Muscle of leg (tissue), 16 donors: ENCODE measurements at places on chromosomes 3 and 15. TPM values are rescaled to one million over a fixed set of nuclear protein-coding genes. Genes with fewer than 3 reads are reported as not detected.

DNA sequence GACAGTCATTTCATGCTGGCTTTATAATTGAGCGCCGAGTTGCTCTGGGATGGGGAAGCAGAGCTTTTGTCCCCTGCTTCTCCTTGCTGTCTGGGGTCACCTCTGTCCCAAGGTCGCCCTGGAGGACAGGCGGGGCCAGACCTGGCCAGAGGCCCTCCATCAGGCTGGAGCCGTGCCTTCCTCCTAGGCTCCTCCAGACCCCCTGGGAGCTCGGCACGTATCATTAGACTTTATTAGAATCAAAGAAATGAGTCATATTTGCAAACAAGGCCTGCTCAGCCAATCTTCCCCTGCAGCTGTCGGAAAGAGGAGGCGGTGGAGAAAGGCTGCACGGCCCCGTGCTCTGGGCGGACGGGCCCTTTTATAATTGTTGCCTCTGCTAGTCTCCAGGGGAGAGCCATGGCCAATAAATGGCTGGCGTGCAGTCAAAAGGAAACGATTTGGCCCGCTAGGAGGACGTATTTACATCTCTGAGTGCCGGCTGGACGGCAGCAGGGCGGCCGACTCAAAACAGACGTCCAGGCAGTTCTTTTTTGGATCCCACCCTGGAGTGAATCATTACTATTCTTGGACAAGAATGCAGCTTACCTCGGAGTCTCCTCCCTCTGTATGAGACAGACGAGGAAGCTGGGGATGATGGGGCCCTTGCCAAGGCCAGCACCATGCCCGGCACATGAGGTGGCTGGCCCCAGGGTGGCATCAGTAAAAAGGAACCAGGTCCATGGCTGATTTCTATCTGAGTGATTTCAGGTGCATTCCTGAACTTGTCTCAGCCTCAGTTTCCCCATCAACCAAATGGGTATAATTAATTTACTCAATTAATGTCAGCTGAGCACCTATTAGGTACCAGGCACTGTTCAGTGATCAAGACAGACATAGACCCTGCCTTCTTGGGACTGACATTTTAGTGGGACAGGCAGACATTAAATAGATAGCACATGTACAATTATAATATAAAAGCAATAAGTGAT, 50.6 kb downstream of the SLC6A6 start:
- peaks cover 44% of the 10 kb centered on the region for H3K27me3 ChIP-seq
- peaks cover 5% of the 10 kb centered on the region for H3K36me3 ChIP-seq
- H3K4me3 ChIP-seq: no peak overlapping the region
- H3K27ac ChIP-seq: peak overlapping the region; percentile 90

- H3K27me3 ChIP-seq: peaks cover 50% of the 10 kb centered on the region
- no peak for DNase-seq
- H3K4me1 ChIP-seq: peaks cover 10% of the 10 kb centered on the region
- H3K27ac ChIP-seq: no peak overlapping the region
- H3K4me3 ChIP-seq: peak overlapping the region; percentile 17
These were observed 1.1 kb downstream of the GPR27 start for GRCh38 chr3:71754610-71755253.

DNA sequence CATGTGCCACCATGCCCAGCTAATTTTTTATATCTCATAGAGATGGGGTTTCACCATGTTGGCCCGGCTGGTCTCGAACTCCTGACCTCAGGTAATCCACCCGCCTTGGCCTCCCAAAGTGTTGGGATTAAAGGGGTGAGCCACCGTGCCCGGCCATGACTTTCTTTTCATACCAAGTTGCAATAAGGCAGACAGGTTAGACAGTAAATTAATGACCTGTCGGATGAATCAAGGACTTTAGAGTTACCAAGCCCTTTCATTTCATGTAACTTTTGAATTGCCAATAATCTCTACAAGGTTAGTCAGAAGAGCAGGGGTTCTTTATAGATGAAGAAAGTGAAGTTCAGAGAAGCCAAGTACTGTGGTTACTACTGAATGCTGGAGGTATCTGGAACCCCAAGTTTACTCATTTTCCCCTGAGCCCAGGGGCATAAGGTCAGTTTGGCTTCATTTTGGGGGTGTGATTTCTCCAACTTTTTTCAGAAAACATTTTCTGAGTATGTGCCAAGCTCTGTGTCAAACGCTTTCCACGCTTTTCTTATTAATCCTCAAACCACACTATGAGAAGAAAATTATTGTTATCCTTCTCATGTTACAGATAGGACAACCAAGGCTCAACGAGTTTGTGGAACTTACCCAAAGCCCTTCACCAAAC, 11.9 kb downstream of the PRICKLE2 start:
- no peaks in the 10 kb centered on the region for H3K36me3 ChIP-seq
- H3K4me1 ChIP-seq: peaks cover 46% of the 10 kb centered on the region
- peak overlapping the region; percentile 91 for H3K27ac ChIP-seq
- H3K4me3 ChIP-seq: no peak overlapping the region
- H3K27me3 ChIP-seq: no peaks in the 10 kb centered on the region
- peak; percentile 50 for DNase-seq

GRCh38 chr15:83474578-83474977, 27.4 kb downstream of the SH3GL3 start:
- H3K36me3 ChIP-seq: no peaks in the 10 kb centered on the region
- H3K27ac ChIP-seq: no peak overlapping the region
- no peaks in the 10 kb centered on the region for H3K27me3 ChIP-seq
- H3K4me1 ChIP-seq: peaks cover 2% of the 10 kb centered on the region
- no peak for DNase-seq

GRCh38 chr3:11705049-11705448, 61.3 kb upstream of the VGLL4 start:
- no peak for DNase-seq
- H3K36me3 ChIP-seq: peaks cover 10% of the 10 kb centered on the region
- H3K4me1 ChIP-seq: no peaks in the 10 kb centered on the region
- H3K4me3 ChIP-seq: no peak overlapping the region
- H3K27ac ChIP-seq: no peak overlapping the region
- H3K27me3 ChIP-seq: no peaks in the 10 kb centered on the region

Gene SERINC4
- polyA plus RNA-seq: 0.45 TPM

DNA sequence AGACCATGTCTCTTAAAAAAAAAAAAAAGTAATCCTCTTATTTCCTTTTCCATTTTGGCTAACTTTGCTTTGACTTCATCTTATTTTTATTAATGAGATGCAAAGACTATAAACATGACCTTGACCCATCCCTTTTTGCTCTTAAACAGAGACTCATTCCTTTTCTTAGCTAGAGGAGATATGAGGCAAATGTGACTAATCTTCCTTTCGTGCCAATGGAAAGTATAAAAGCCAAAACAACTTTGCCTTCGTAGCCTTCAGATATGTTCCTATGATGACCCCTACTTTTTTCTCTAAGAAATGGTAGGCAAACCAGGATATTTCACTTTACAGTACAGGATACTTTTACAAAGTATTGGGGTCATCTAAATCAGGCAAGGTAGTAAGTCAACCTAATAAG, 36.9 kb upstream of the GOLGB1 start:
- no peaks in the 10 kb centered on the region for H3K27me3 ChIP-seq
- no peak overlapping the region for H3K4me3 ChIP-seq
- no peak overlapping the region for H3K27ac ChIP-seq
- no peaks in the 10 kb centered on the region for H3K4me1 ChIP-seq
- no peak for DNase-seq

DNA sequence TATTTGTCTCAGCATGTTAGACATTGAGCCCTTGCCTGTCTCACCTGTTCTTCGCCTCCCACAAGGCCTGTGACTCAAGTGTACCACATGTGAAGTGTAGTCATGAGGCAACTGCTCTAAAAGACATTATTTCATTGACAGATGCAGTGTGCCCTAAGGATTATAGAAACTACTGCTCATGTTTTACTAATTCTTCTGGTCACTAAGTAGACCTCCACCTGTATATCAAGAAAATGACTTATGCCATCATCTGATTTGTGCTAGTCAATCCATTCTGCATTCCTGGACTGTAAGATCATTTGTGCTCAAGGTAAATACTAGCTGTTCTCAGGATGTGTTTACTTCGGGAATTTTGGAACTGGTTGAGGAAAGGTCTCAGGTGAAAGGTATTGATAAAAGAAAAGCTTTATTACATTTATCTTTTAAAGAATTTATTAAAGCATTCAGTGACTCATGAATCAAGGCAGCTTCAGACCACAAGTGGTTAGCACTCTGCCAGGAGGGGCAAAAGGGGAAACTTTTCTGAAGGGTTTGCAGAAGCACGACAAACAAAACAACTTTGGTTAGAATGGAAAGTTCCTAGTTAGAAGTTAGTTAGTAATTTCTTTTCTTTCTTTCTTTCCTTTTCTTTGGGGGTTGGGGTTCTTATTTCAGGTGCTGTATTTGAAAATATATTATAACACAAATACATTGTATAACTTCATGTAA, 465.3 kb upstream of the CBLB start:
- no peak for DNase-seq
- no peaks in the 10 kb centered on the region for H3K36me3 ChIP-seq
- H3K27me3 ChIP-seq: no peaks in the 10 kb centered on the region
- no peak overlapping the region for H3K27ac ChIP-seq
- H3K4me1 ChIP-seq: no peaks in the 10 kb centered on the region
- no peak overlapping the region for H3K4me3 ChIP-seq

Gene ISLR
- 195 TPM for polyA plus RNA-seq

Gene ERICH6
- polyA plus RNA-seq: not detected

GRCh38 chr15:89383365-89384175, 48.9 kb upstream of the POLG start:
- no peaks in the 10 kb centered on the region for H3K36me3 ChIP-seq
- no peak overlapping the region for H3K4me3 ChIP-seq
- peaks cover 22% of the 10 kb centered on the region for H3K4me1 ChIP-seq
- H3K27me3 ChIP-seq: peaks cover 70% of the 10 kb centered on the region
- DNase-seq: peak; percentile 90
